ENCODE measurements at places on chromosomes 16 and 17. TPM values are rescaled to one million over a fixed set of nuclear protein-coding genes. Genes with fewer than 3 reads are reported as not detected.

Gene CHST5
- total RNA-seq: not detected

GRCh38 chr17:63311416-63311937 is 134.6 kb downstream of the CYB561 start:
- DNase-seq: no peak

GRCh38 chr17:79150799-79151198 is 76.2 kb downstream of the ENGASE start:
- no peak for DNase-seq

GRCh38 chr17:49337884-49338283 is 24.2 kb downstream of the ZNF652 start:
- DNase-seq: no peak

GRCh38 chr17:17379197-17379991 is 76.2 kb downstream of the NT5M start:
- no peak for DNase-seq

Gene PRDM7
- total RNA-seq: not detected

Measured in activated naive CD8-positive, alpha-beta T cell treated with anti-CD3 and anti-CD28 coated beads, Interleukin-2, amount 10 ng/mL, durations not matched to agents 7 days and 5 days (primary cell).